ENCODE measurements at places on chromosomes 1 and 21.

DNA sequence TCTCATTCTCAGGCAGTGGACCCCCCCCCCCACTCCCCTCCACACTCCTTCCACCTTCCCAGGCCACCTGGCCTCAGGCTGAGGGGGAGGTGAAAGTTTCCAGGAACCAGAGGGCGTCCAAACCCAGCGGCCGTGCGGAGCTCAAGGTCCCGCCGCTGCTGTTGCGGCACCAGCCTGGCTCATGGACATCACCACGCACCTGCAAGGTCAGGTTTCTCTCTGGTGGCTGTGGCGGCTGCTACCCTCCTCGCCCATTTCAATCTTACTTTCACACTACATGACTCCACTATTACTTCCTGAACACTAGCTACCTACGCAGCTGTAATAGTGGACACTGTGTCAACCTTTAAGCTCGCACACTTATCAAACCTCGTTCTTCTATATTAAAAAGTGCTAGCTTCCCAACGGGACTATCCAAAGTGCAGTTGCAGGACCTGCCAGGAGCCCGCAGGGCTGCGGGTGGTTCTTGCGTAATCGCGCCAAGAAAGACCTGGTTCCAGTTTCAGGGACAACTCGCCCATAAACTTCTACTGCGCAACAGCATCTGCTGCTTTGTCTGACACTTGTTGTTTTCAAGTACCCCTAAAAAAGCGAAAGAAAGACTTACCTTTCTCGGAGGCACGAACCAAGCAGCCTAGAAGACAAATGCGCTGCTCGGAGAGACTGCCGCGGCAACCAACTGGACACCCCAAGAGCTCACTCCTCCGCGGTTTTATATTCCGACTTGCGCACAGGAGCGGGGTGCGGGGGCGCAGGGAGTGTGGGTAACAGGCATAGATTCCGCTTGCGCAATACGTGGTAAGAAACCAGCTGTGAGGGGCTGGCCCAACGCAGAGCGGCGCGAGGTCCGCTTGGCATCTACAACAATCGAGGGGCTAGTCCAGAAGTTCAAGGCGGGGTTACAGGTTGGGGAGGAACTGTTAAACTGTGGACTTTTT is at the start of gene DIRAS3:
DIRAS3 (minus strand) TSS at position 687 of the 938 bp plus-strand sequence. CDS start 3,330 bp downstream, outside the sequence.
- DNase-seq = peak; percentile 37

- no peak for DNase-seq
These were observed 4.0 kb downstream of the H6PD start for GRCh38 chr1:9238550-9238949.

DNA sequence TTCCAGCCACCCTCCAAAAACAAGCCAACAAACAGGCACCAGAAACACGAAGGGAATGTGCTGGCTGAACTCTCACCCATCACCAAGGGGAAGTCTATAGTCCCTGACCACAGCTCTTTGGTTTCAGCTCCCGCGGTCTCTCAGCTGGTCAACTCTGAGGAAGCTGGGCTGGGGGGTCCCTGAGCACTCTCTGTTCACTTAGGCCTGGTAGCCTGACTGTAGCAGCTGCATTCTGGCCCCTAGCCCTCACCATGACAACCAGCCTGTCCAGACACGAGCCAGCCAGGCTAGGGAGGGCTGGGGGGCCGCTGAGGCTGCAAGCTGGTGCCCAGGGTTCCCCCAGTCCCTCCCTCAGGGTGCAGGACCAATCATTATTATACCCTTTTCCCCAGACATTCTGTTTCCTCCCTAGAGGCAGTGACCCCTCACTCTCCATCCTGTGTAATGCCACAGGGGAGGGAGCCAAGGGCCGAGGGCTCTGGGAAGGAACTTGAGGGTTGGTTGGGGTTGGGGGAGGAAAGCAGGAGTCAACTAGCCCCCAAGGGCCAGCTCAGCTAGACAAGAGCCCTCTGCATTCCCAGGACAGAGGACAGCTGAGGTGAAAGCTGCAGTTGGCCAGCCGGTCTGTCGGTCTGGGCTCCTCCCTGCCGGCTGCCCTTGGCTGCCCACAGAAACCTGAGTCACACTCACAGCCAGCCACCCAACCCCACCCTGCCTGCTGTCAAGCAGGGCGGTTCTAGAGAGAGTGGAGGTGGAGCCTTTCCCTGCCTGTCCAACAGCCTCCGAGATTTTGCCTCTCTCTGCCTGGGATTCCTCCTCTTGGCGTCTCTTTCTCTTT is 1.2 kb upstream of the TRAPPC3 start:
- peak; percentile 86 for DNase-seq

GRCh38 chr1:202037706-202038296 is 27.4 kb downstream of the ELF3 start:
- DNase-seq = no peak

DNA sequence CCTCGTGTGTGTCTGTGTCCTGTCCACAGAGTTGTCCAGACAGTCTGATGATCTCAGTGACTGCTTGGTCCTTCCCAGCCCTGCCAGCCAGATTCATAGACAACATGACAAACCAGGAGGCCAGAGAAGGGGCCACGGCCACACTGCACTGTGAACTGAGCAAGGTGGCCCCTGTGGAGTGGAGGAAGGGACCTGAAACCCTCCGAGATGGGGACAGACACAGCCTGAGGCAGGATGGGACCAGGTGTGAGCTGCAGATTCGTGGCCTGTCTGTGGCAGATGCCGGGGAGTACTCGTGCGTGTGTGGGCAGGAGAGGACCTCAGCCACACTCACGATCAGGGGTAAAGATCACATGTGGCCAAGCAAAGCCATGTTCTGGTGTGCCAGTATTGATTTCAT is 96.4 kb downstream of the OBSCN start:
- DNase-seq = no peak

GRCh38 chr1:204731509-204731908 is 46.0 kb upstream of the LRRN2 start:
- DNase-seq = no peak

GRCh38 chr1:59474496-59474895 is 177.6 kb downstream of the FGGY start:
- DNase-seq = no peak

GRCh38 chr1:191831572-191831971 is 326.7 kb upstream of the RGS18 start:
- peak; percentile 41 for DNase-seq

GRCh38 chr1:68149110-68149798 is 83.1 kb downstream of the WLS start:
- DNase-seq = no peak

GRCh38 chr21:42234464-42235241 is 15.7 kb downstream of the ABCG1 start:
- peak; percentile 95 for DNase-seq

- no peak for DNase-seq
These were observed 4.2 kb upstream of the PFKL start for GRCh38 chr21:44295646-44296045.

- peak; percentile 87 for DNase-seq
These were observed 81.1 kb upstream of the AK4 start for GRCh38 chr1:65066766-65067490.

- DNase-seq = no peak
These were observed 202.9 kb downstream of the USP25 start for GRCh38 chr21:15932726-15933125.

DNA sequence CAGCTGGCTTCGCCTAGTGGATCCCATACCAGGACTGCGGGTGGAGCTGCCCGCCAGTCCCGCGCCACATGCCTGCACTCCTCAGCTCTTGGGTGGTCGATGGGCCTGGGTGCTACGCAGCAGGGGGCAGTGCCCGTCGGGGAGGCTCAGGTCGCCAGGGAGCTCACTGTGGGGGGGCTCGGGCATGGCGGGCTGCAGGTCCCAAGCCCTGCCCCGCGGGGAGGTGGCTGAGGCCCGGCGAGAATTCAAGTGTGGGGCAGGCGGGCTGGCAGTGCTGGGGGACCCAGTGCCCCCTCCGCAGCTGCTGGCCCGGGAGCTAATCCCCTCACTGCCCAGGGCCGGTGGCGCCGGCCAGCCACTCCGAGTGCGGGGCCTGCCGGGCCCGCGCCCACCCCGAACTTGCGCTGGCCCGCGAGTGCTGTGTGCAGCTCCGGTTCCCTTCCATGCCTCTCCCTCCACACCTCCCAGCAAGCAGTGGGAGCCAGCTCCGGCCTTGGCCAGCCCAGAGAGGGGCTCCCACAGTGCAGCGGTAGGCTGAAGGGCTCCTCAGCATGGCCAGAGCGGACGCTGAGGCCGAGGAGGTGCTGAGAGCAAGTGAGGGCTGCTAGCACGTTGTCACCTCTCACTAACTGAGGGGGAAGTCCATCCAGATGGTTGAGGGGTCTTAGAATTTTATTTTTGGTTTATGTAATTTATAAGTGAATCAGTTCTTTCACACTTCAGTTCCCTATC is 85.2 kb upstream of the HMCN1 start:
- no peak for DNase-seq

DNA sequence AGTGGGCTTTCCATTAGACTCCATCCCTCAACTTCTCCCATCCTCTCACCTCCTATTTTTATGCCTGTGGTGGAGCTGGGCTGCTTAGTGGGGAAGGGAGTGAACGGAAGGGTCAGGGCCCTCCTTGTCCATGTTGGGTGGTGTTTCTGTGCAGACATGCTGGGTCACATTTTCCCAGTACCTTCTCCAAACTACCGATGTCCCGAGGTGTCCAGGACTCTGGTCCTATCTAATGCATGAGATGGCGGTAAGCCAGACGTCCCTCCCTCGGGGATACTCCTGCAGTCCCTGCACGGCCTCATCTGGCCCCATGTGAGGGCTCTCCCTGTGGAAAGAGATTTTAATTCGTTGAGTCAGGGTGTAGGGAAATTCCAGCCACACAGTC is 61.0 kb downstream of the OBSCN start:
- no peak for DNase-seq

GRCh38 chr1:160623227-160623633 is 23.6 kb downstream of the SLAMF1 start:
- no peak for DNase-seq

GRCh38 chr1:55212349-55213150 is 2.6 kb downstream of the USP24 start:
- DNase-seq = no peak

GRCh38 chr21:23585419-23585818 is 2021.9 kb downstream of the MRPL39 start:
- DNase-seq = no peak

DNA sequence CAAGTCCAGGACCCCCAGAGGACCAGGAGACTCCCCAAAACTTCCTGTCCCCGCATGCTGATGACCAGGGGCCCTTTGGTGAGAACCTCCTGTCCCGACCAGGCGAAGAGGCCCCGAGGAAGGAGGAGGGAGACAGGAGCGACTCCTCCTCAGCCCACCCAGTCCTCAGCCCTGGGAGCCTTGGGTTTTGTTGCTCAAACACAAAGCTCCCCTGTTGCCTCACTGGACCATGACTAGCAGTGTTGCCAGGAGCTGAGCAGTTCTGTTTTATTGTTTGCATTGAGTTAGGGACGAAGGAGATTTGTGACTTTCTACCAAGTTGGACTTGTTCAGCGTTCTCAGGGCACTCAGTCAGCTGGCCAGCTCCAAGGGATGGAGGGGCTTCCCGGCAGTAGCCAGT is 10.0 kb downstream of the UMODL1 start:
- peak; percentile 46 for DNase-seq

- no peak for DNase-seq
These were observed 94.7 kb downstream of the CSMD2 start for GRCh38 chr1:34070201-34070836.

DNA sequence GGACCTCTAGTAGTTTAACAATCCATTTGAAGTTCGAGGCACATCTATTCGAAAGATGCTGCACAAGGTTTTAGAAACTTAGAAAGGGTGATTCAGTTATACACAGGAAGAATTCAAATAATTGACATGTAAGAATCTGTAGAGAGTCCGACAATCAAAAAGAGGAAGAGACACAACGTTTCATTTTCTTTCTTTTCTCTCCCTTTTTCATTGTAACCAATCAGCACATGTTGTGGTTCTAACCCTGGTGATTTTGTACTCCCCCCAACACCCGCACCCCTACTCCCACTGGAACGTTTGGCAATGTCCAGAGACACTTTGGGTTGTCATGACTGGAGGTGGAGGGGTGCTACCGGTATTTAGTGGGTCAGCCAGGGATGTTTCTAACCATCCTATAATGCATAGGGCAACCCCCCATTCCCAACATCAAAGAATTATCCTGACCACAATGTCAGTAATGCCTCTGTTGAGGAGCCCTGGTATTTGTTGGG is 4.9 kb downstream of the TGFB2 start:
- DNase-seq = no peak

DNA sequence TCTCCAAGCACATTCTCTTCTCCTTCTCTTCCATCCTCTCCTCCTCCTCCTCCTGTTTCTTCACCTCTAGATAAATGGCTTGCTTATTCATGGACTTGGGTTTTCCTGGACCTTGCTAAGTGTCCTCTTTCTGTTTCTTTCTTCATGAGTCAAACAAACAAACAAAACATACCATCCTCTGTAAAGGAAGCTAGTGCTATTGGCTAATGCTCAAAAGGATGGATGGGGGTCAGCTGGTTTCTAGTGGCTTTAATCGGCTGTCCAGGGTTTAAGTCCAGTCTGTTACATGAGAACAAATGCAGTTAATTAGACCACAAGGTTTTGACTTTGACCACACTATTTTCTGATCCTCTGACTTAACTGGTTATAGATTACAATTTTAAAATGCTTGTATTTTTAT is 83.8 kb upstream of the TSPAN2 start:
- DNase-seq = no peak

GRCh38 chr1:209208648-209209047 is 374.9 kb upstream of the CAMK1G start:
- DNase-seq = no peak

DNA sequence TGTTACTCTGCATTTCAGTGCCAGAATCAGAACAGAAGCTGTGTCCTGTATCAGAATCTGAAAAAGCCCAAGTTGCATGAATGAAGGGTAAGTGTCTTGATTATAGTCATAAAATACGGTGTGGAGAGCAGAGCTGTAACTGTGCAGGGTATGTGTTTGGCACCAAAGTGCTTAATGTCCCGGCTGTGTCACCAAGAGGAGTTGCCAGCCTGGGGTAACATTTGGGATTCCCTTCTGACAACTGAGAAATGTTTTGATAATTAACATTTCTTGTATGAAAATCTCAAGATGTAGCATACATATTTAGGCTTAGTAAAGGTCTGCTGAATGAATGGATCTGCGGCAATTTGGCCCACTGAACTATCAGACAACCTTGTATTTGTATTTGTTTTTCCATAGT is 33.3 kb downstream of the AKNAD1 start:
- no peak for DNase-seq

GRCh38 chr1:85091671-85092280 is 43.5 kb upstream of the MCOLN3 start:
- DNase-seq = no peak

DNA sequence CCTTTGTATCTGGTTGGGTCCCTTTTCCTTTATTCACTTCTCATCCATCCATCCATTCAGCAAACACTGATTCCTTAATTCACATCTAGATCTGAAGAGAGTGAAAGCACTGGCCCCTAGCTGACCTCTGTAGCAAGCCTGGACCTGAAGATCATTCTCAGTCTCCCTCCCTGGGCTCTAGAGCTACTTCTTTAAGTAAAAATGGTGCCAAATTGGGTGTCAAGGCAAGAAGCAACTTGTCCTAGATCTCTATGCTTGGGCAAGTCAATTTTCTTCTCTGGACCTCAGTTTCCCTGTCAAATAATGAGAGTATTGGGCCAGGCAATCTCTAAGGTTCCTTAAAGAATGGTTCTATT is 36.1 kb downstream of the PLXNA2 start:
- no peak for DNase-seq

GRCh38 chr21:29748391-29749167 is 191.2 kb downstream of the GRIK1 start:
- no peak for DNase-seq
